A172 (cell line): ENCODE measurements at places on chromosomes 2 and 18. TPM values are rescaled to one million over a fixed set of nuclear protein-coding genes. Genes with fewer than 3 reads are reported as not detected.

The ASTL gene
- not detected in 2 replicates for total RNA-seq

The IL1F10 gene
- total RNA-seq: not detected in 2 replicates

The KRTCAP3 gene
- total RNA-seq: not detected in 2 replicates

The CNRIP1 gene
- 11.4 and 13.1 TPM in 2 replicates for total RNA-seq

The SIX3 gene
- total RNA-seq: not detected in 2 replicates

The GPR75 gene
- 0.81 and 1.3 TPM in 2 replicates for total RNA-seq

The CRYGC gene
- total RNA-seq: not detected in 2 replicates

The OTOF gene
- 2.1 TPM in 1 of 2 replicates, not detected in the other for total RNA-seq

The SLC30A3 gene
- total RNA-seq: 3.2 and 6.5 TPM in 2 replicates

The COBLL1 gene
- total RNA-seq: 6.7 and 9.8 TPM in 2 replicates

DNA sequence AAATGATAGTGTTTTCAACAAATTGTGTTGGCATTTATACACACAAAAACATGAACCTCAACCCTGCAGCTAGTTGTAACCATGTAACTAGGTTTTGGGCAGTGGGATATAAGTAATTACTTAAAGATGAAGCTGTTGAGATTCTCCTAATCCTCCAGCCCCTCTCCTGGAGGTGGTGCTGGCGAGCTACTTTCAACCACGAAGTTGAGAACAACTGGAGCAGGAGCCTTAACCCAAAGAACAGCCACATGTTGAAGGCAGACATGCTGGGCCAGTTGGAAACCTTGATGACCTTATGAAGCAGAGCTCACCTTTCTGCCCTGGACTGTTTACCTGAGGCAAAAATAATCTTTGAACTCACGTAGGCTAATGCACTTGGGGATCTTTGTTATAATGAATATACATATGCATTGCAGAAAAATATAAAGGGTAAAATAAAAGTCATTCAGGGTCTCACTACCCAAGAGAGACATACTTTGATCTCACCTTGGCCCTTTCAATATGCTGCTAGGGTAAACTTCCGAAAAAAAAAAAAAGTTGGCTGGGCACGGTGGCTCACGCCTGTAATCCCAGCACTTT, 89.6 kb upstream of the NPAS2 start:
- peak; percentile 51 for DNase-seq

- DNase-seq: no peak
Observed at GRCh38 chr2:206001912-206002311, 84.1 kb downstream of the INO80D start.

- peak; percentile 24 for DNase-seq
Observed at GRCh38 chr2:183037553-183038340, 510 bp downstream of the NCKAP1 start.

- no peak for DNase-seq
Observed at GRCh38 chr2:143468341-143468888, 339.2 kb downstream of the ARHGAP15 start.

GRCh38 chr2:56008661-56009431, 85.3 kb upstream of the EFEMP1 start:
- DNase-seq: peak; percentile 52

DNA sequence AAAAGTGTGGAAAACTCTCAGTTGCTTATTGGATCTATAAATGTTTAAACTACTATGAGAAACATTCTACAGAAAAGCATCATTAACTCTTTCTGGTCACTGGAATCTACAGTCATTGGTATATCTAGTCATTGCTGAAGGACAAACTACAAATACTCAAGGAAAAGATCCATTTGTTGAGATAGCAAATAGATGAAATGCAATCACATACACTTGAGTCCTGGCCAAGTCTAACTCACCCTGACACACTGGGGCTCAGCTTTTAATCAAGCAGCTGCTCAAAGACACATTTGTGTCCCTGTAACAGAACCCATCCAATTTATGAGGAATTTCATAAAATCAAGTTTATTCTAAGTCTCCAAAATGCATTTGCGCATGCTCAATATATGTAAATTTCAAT, 68.7 kb downstream of the CDH2 start:
- no peak for DNase-seq

DNA sequence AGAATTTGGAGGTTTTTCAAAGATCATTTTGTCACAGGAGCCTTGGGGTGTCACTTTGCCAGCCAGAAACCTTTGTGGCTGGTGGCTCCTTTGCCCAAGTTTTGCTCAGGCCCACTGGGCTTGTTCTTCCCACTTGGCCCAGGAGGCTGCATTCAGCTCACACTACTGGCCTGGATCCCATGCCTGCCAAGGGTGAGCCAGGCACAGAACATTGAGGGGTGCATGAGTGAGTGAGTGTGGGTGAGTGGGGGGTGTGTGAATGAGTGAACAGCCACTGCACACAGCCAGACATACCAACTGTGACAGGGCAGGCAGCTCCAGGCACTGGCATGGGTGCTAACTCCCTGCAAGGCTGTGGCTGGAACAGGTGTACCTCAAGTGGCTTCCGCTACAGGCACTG, 39.6 kb downstream of the FAM171B start:
- no peak for DNase-seq

DNA sequence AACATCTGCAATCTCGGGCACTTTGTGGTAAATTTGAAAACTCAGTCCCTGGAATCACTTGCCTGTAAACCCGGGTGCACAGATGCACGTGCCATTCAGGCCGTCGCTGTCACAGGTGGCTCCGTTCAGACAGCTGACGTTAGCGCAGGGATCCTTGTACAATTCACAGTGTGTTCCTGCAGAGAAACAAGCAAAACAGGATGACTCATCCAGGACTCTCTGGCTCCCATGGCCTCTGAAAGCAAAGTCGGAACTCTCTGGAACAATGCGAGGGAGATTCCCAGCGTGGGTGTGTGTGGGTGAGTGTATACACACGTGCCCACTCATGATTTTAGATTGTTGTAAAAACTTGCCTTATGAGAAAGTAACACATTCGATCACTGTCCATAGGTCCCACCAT, 136.1 kb upstream of the PID1 start:
- DNase-seq: peak; percentile 90

DNA sequence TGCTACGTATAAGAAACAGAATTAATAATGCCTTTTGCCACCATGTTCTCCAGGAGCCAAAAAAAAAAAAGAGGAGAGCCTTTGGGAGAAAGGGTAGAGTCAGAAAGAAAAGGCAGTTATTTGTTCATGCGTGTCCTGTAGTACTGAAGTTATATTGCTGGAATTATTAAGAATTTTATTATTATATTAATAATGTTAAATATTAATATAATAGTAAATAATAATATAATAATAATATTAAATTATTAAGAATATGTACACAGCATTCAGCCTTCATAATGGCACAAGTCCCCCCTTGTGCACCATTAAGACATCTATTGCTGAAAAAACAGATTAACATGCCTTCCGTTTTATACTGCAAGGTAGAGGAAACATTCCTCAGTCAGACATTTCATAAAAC, 8.1 kb downstream of the REG1A start:
- DNase-seq: no peak

DNA sequence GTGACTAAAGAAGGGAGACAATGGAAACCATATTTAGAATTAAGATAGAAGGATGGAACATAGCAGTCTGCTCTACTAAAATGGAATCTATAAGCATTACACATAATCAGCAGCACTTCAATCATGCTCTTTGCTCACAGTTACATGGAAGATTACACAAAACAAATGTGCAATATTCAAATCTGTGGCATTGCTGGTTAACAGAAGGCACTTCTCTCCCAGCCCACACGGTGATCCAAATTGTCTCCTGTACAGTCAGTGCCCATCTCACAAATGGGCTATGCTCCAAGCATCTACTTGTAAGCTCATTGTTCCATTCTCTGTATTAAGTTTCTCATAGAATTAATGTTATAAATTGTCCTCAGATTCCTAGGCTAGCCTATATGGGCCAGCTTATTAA, 716.6 kb downstream of the NRXN1 start:
- DNase-seq: no peak

DNA sequence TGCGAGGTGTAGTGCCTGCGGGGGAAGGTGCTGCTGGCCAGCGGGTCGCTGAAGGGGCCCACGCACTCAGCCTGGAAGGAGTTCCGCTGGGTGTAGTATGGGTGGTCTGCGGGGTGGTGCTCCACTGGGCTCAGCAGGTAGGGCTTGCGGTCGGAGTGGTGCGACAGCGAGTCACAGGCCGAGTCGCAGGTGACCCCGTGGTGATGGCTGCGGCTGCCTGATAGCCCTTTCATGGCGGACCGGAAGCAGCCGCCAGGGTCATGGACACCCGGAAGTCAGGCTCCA, 429.8 kb downstream of the TGIF1 start:
- DNase-seq: no peak

- DNase-seq: no peak
Observed at GRCh38 chr2:100057901-100058261, 84.5 kb downstream of the AFF3 start.

- no peak for DNase-seq
Observed at GRCh38 chr2:145055651-145056050, 535.7 kb upstream of the ZEB2 start.

DNA sequence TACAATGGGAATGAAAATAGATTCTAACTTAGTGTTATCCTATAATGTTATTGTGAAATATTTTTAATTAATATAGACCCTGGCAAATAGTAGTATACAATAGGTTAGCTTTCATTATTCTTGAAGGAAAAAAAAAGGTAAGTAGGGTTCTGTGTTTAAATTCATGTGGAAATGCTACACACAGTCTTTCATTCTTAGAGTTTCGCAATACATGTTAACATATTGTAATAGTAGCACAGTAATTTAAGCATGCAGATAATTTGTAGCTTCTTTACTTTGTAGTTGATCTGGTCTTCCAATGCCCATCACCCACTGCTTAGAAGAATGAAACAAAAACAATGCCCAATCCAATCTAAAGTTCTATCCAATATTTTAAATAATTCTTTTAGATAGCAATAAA, 54.8 kb upstream of the MSTN start:
- no peak for DNase-seq

DNA sequence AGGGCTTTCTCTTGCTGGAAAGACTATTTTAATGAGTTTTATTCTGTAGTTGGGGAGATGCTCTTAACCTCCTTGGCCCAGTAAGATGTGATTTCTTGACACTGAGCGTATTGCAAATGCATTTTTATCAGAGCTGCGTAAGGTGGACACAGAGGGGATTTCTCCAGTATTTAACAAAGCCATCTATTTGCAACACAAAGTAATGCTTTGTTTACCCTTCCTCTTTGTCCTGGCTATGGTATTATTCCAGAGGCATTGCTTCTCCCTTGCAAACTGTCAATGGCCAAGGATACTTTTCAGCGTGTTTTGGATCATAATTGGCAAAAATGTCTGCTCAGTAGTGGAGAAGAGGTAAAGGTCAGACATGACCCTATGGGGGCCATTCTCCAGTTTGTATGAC, 90.8 kb upstream of the PIK3C3 start:
- DNase-seq: no peak

DNA sequence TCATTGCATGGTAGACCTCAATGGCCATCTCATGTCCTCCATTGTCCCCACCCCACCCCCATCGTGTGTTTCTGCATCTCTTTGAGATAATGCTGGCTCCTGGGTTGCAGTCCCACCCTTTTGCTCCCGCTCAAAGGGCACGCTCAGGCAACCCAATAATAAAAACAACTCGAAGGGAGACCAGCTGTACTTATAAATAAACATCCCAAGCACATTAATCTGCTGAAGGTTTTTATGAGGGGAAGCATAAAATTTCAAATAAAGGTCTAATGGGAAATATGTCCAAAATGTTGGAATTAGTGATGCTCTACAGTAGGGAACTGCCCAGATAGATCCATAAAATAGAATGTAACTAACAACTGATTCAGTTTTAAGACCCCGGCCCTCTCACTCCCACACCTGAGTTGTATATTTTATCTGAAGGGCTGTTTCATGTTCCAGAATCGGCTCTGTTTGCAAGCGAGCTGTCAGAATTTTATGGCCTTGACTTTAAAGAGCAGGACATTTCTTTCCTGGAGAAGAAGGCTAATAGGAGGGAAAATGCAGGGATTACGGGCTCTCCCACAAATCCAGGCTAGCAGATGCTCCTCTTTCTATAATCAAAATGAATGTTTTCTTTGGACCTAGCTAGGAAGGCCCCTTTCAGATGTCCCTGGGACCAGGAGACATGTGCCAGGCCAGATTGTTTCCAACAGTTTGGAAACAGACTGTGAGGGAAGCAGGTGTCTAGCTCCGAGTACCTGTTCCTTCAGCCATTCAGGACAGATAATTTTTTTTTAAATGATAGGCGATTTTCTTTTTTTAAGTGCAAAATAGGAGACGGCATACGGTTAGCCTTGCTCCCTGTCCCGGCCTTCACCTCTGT, 103.7 kb downstream of the APOB start:
- no peak for DNase-seq

GRCh38 chr2:32838418-32838817, 108.3 kb upstream of the LTBP1 start:
- DNase-seq: no peak

DNA sequence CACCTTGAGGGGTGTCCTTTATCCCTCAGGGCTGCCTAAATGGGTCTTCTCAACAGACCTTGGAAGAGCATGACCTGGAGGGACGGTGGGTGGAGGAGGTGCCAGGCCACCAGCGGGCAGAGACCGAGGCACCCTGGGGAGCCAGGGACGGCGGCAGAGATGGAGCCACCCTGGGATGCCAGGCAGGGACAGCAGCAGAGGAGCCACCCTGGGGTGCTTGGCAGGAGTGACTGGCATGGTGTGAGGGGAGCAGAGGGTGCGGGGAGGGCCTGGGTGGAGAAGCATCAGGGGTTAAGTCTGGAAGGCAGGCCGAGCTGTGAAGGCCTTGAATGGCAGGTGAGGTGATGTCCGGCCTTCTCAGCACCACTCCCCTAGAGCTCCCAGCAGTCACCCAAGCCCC, 56.1 kb downstream of the CIB4 start:
- no peak for DNase-seq

DNA sequence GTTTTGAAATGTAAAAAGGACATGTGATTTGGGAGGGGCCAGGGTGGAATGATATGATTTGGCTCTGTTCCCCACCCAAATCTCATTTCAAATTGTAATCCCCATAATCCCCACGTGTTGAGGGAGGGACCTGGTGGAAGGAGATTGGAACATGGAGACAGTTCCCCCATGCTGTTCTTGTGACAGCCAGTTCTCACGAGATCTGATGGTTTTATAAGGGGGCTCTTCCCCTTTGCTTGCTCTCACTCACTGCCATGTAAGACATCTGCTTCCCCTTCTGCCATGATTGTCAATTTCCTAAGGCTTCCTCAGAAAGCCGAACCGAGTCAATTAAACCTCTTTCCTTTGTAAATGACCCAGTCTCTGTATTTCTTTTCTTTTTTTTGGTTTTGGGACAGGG, 39.2 kb downstream of the FECH start:
- DNase-seq: no peak
